ENCODE measurements at places on chromosomes 3 and 15.
A peak's percentile ranks its signal among the peaks of the same experiment; 100 is the strongest.

- no peak for DNase-seq
Observed at GRCh38 chr3:142033292-142033691, 116.1 kb downstream of the TFDP2 start.

DNA sequence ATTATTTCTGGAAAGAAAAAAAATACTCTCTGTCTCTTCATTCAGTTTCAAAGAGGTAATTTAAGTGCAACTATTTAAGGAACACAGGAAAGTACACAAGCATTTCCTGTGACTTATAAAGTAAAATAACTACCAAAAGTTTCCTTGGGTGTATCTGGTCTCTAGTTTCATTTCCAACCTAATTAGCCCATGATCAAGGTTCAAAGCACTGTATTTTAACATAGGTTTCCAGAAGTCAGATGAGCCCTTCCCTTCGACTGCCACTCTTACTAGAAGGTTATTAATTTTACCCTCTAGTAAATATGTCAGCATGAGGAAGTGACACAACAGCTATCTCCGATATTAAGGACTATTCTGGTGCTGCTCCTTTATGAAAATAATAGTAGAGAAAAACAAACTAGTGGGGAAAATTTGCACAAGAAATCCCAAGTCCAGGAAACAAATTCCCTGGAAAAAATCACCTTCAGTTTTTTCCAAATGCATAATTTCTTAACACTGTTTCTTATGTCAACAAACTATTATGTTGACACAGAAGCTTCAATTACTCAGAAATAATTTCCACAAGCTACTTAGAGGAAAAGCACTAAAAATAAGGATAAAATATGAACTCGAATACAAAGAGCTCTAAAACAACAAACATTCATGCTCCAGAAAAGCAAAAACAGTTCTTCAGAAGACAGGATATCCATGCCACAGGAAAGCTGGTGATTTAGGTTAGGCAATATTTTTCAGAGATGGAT lies 35.3 kb downstream of the CCPG1 start:
- DNase-seq = no peak

- no peak for DNase-seq
Observed at GRCh38 chr3:58962040-58962651, 87.7 kb downstream of the CFAP20DC start.

GRCh38 chr15:77633913-77634265 lies 1.2 kb upstream of the LINGO1 start:
- DNase-seq = no peak

DNA sequence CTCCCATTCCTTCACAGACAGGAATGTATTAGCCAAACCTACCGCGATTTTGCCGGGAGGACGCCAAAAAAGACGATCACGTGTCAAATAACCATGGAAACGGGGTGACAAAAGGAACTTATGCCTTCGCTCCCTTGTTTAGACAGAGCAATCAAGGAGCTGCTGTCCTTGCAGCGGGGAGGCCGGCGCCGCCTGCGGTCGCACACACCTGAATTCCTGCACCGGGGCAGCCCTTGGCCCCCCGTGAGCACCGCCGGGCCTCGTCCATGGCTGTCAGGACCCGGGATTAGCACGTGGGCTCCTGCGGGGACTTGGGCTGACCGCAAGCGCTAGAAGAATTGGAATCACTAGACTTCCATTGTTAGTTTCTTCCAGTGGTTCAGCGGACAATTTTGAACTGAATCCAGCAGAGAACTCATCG lies 193.1 kb downstream of the SHQ1 start:
- DNase-seq = no peak

- no peak for DNase-seq
Observed at GRCh38 chr15:85010386-85011159, 28.9 kb downstream of the PDE8A start.

DNA sequence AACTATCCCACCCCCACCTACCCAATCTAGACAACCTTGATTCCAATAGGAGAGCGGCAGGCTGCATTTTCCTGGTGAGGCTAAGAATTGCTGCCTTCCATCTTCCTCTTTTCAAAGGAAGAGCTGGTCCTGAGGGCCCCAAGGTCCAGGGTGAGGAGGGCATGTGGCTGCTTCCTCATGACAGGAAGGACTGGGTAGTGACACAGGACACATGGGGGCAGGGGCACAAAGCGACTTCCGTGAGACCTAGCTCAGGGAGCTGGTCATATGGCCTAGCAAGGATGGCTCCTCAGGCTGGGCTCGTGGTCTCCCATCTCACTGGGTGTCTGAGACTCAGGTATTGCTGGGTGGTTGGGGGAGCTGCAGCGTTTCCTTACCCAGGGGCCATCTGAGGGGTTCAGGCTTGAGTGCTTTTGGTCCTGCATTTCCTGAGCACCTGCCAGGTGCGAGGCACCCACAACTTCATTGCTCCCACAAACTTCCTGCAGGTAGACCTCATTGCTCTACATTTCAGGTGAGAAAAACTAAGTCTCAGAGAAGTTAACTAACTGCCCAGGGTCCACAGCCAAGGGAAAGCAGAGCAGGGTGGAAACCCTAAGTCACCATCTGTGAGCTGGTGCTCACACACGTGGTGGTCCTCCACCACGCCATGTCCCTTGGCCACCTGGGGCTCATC lies 160.0 kb upstream of the TLE3 start:
- no peak for DNase-seq

- no peak for DNase-seq
Observed at GRCh38 chr15:100020189-100020588, 287.0 kb upstream of the LYSMD4 start.

DNA sequence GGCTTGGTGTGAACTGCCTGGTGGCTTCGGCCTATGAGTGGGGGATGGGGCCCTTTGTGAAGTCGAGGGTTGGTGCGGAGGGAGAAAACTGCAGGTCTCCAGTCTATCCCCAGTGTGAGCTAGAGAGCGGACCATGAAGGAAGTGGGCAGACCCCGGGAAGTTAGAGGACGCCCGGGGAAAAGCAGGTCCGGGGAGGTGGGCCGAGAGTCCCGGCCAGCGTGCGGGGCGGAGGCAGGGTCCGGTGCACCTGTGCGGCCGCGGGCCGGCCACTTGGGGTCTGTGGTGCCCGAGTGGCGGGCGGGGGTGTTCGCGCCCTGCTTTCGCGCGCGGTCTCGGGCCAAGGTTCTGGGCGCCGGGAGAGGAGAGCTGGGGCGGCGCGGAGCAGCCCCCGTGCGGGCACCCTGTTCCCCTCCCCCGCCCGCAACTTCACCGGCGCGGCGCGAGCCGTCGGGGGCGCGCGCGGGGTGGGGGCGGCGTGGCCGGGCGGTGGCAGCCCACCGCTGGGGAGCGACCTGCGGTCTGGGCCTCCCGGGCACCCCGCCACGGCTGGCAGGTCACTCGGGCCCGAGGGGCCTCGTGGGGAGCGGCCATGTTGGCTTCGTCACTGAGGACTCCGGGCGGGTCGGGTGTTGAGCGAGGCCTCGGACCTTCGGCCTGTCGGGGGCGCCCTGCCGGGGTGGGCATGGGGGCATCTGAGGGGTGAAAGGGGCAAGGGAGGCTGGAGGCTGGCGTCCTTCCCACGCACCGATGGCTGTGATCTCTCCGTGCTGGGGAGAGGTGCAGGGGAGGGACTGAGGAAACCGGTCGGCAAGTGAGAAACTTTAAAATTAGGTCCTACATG lies 4.8 kb downstream of the UBE2E1 start:
- DNase-seq = peak; percentile 64

DNA sequence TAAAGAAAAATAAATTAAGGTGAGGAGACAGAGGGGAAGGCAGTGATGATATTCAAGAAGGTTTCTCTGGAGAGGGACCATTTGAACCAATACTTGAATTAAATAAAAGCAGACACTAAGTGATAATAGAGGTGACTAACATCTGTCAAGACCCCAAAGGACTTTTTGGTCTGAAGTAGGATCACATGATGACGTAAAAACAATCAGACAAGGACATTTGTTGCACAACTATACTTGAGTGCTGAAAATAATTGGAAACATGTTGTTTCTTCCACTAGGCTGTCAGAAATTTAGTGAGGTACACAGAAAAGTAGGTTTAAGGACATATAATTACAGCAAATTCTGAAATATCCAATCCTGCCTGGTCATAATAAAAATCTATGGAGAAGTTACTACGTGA lies 179.5 kb downstream of the WNT5A start:
- DNase-seq = no peak

GRCh38 chr3:112303764-112304325 lies 9.8 kb upstream of the SLC9C1 start:
- DNase-seq = peak; percentile 20

DNA sequence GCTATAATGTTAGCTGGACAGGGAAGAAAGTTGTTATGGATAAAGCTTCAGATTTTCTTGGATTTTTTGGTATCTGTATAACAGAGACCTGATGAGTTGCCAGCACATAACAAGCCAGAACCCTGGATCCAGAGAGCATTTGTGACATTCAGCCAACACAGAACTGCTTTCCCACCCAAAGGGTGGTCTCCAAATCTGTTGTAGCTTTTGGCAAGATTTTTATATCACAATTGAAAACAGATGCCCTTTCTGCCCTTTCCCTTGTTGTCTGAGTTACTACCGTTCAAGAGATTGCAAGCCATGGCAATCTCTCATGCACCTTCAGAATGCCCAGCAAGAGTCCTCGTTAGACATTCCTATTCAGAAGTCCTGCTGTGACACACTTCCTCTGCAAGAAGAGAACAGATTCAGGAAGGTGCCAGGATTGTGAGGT lies 107.6 kb upstream of the FGF7 start:
- DNase-seq = no peak

DNA sequence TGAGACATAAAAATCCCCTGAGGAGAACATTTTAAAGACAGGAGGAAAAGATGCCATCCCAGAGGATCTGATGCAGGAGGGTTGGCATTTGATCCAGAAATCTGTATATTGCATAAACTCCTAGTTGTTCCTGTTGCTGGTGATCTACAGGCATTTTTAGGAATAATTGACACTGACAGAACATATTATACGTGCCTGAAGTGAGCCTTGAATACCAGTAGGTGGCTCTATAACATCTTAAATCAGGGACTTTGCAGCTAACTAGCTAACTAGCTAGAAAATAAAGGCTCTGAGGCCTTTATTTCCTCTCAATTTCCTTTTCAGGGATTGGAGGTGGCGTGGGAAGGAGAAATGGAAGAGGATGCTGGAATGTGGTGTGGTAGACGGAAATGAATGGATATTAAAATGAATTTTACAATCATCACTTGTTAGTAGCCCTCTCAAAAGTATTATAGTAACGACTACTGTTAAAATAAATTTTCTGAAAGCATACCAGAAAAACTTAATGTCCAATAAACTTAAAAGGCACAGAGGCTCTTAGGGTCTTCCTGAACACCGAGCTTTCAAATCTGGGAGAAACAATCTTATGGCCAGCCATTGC lies 73.8 kb upstream of the ZBED2 start:
- DNase-seq = no peak

GRCh38 chr3:100009276-100010086 lies 104.8 kb downstream of the FILIP1L start:
- no peak for DNase-seq

DNA sequence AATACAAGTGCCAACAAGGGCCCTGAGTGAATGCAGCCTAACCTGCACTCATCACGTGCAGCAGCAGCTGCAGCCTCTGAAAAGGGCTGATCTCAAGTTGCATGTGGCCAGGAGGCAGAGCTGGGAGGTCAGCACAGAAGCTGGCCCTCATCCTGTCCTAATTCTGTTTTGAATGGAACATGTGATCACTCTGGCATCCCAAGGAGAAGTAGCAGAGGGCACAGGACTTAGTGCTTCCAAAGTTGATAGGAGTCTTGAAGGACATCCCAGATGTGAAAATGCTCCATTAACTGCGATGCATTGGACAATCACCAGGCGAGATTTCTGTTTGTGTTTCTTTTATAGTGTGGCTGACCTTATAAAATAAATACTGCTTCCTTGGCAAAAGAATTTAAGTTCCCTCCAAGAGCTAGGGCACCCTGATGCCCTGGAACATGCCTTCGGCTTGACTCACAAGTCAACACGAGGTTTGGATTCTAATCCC lies 31.6 kb upstream of the STAG1 start:
- DNase-seq = no peak

GRCh38 chr15:42453826-42454225 lies 37.1 kb downstream of the ZNF106 start:
- DNase-seq = no peak

- no peak for DNase-seq
Observed at GRCh38 chr3:15217841-15218267, 11.8 kb downstream of the CAPN7 start.

DNA sequence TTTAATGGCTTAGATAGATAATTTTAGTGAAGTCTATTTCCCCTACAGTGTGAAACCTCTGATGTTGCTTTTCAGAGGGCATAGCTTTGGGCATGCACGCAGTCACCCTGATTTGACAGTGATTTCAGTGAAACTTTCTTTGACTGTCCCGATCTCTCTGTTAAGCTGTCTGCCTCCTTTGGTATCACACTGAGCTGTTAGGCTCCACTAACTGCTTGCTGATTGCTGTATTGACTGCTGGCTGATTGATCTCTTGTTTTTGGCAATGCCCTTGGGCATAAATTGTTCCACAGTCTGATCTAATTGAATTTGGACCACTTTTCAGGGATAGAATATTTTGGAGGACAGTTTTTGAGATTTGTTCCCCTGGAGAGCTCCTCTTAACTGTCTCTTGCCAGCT lies 68.5 kb upstream of the CCDC54 start:
- no peak for DNase-seq

DNA sequence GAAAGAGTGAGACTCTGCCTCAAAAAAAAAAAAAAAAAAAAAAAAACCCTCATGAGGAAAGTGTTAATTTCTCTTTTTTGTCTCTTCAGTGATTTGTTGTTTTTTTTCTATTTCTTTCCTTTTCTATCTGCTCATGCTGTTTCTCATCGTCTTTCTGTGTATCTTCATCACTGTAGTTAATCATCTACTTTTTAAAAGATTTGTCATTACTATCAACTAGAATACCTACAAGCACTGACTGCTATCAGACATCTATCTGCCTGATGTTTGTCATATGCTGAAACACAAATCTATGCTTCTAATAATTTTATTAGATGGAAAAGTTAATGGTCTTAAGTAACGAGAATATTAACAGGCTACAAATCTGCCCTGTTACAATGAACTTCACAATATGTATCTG lies 26.8 kb downstream of the CCDC14 start:
- DNase-seq = no peak

DNA sequence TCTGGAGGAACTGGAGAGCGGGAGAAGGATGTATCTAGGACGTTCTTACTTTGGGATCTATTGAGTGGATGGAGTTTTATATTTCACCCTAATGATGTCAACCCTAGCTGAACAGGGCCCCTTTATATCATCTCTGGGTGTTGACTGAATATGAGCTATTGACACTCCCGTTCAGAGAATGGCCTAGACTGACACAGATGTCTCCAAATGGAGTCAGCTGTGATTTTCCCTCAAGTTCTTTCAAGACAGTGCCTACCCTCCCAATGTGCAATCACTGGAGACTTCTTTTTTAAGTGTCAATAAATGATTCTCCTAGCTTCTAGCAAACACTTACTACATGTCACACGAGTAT lies 63.8 kb downstream of the FRMD4B start:
- DNase-seq = no peak

- DNase-seq = peak; percentile 71
Observed at GRCh38 chr15:99424978-99425656, 140.7 kb upstream of the MEF2A start.

GRCh38 chr3:61780016-61780415 lies 218.6 kb downstream of the PTPRG start:
- no peak for DNase-seq

GRCh38 chr3:25663869-25664811 lies 567 bp downstream of the TOP2B start:
- peak; percentile 76 for DNase-seq
